A549 treated with AZD2906 at 1 μM for 4 hours (cell line): ENCODE measurements at places on chromosomes 5 and 9. TPM values are rescaled to one million over a fixed set of nuclear protein-coding genes. Genes with fewer than 3 reads are reported as not detected.

Gene BTNL3
- total RNA-seq = not detected in 5 replicates

Gene GFRA3
- 0.06 to 0.14 TPM (median 0.10 TPM) in 4 of 5 replicates, not detected in the other for total RNA-seq

Gene INSL4
- total RNA-seq = 14.4 to 17.2 TPM (median 16.2 TPM) in 5 replicates

Gene SPINK13
- total RNA-seq = 0.24 to 0.66 TPM (median 0.38 TPM) in 5 replicates

Gene HAPLN1
- not detected in 5 replicates for total RNA-seq

Gene IL12B
- total RNA-seq = 0.03 to 0.11 TPM (median 0.07 TPM) in 5 replicates

Gene FAM174A
- 12.0 to 15.6 TPM (median 14.0 TPM) in 5 replicates for total RNA-seq
